Activated T-cell treated with anti-CD3 and anti-CD28 coated beads, Interleukin-2, amount 50 U/mL, for 72 hours (primary cell): ENCODE measurements at places on chromosomes 2 and 18.
A peak's percentile ranks its signal among the peaks of the same experiment; 100 is the strongest.

DNA sequence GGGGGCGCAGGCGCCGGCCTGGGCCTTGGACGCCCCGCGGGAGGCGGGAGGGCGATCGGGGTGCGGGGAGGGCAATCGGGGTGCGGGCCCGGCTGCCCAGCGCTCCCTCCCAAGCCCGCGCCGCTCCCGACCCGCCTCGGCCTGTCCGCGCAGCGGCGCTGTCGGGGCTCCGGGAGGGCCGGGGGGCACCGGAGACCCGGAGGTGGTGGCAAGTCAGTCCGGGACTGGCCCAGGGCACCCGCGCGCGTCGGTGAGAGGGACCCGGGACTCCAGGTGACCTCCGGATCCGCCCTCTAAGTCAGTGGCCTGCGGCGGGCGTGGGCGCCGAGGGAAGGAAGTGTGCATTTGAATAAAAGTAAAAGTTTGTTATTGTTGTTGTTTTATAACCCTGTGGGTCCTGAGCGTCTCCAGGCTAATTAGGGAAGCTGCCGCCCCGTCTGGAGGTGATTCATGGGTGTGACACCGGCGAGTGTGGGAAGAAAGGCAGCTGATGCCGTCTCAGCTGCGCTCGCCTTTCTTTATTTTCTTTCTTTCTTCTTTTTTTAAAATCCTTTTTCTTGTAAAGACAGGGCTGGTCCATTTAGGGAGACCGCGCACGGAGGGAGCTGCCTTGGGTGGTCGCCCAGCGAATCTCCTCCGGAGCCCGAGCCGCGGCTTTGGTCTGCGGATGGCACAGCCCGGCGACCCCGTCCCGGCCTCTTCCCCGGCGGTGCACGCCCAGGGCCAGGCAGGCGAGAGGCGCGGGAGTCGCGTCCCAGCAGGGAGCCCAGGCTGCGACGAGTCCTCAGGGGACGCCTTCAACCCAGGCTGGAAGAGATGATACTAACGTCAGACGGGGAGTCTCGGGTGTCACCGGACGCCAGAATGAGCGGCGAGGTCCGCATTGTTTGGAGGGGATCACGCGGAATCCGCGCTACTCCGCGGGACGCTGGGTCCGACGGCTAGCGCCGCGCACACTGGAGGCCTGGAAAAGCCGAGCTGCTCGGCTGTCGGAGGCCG lies 627 bp upstream of the CRACDL start:
- DNase-seq = peak; percentile 29

GRCh38 chr2:197894751-197895274 lies 90.4 kb downstream of the PLCL1 start:
- no peak for DNase-seq

DNA sequence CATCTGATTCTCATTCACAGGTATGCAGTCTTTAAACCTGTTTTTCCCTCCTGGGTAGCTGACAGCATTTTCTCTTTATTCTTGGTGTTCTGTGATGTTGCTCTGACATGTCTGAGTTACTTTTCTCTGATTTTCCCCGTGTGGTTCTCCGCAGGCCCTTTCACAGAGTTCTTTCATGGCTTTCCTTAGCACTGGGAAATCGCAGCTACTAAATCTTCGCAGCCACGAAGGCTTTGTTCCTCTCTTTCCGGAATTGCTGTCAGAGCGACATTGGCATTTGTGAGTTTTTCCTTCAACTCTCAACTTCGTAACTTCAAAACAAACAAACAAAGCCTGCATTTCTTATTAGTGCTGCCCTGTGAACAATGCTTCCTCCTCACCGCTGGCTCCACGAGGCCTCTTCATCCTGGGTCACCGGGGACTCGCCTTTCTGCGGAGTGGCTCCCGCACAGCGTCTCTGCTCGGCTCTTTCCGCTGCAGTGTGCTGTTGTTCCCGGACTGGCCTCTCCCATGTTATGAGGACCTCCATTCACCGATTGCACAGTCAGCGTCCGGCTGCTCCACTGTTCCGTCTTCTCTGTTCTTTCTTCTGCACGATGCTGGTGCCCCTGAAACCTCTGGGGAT lies 16.1 kb downstream of the COLEC11 start:
- DNase-seq = no peak

DNA sequence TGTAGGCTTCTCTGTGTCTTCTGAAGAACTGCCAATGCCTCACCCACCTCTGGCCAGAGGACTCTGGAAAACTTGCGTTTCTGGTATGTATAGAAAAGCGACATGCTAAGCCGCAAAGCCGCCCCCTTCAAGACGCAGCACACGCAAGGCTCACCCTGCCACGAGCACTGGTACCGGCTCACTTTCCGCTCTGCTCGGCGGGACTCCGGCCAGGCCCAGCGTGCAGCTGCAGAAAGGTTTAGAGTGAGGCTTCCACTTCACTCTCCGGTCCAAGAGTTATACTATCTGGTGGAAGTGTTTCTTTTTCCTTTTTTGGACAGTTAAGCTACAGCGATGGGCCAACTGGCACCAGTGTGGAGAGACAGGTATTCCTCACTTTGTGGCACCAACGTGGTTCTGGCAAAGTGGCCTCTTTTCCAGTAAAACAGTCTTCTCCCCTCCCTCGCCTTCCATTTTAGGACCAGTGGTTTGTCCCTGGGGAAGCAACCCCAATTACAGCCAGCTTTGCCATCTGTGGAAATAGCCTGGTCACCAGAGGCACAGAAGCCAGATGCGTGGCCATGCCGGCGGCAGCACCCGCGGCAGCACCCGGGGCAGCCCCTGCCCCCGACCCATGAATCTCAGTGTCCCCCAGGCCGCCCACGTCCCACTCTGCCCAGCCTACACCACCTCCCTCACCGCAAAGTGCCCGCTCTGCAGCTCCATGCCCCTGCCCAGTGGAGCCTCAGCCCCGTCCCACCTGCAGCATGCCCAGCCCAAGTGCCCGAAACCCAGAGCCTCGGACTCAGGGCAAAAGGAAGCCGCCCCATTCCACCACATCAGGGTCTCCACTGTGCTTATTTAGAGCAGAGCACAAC lies 91.6 kb upstream of the CTDP1 start:
- DNase-seq = no peak

GRCh38 chr2:134690629-134691215 lies 28.1 kb downstream of the TMEM163 start:
- no peak for DNase-seq

DNA sequence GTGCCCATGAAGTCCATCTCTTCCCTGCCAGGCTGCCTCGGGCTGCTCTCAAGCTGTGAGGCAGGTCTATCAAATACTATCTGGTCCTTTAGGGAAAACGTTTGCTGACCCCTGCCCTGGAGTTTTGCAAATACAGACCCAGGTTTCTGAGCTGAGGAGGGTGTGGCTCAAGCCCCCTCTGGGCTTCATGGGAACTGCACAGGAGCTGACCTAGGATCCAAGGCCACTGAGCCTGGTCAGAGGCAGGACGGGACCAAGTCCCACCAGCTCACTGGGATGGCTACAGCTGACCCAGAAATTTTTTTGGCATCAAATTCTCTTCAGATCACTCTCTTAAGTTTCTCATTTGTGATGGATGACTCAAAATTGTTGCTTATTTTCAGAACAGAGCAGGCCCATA lies 14.1 kb downstream of the ZNF516 start:
- DNase-seq = no peak

GRCh38 chr18:12637393-12637792 lies 20.5 kb downstream of the SPIRE1 start:
- DNase-seq = no peak

DNA sequence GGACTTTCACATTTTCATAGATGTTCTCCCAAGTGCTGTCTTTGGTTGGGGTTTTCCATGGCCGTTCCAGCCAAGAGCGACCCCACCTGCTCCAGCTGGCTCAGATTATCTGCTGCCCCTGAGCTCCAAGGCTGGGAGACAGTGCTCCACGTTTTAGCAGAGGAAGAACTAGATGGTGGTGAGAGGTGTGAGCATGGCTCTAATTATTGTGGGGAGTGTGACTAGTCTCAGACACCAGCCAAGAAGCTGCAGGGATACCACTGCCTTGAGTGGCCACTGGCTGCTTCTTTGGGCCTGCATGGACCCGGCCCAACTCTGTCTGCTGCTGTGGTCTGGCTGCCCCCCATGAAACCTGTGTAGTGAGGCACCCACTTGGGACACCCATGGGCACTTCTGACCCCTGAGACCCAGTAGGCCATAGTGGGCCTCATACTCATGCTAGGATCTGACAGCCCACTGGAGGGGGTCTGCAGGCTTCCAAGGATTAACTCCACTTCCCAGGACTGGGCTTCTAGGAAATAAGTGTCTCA lies 2.8 kb upstream of the NCL start:
- DNase-seq = no peak

- DNase-seq = no peak
These were observed 100.8 kb downstream of the ASB1 start for GRCh38 chr2:238527565-238527964.

DNA sequence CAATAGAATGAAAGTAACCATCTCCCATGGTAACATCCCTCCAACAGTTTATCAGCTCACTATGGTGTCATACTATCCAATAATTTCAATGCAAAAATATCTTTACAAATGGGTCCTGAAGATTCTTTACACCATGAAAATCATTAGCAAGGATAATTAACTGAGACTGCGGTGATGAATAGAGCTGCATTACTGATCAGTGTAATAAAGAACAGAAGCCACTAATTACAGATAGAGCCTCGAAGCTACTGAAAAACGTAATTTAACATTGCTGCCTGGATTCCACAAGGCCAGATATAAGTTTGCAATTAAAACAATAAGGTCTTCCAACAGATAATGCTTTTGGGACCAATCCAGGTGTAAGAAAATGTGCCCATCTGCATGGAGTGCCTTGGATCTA lies 1245.8 kb upstream of the SLC39A10 start:
- DNase-seq = no peak

DNA sequence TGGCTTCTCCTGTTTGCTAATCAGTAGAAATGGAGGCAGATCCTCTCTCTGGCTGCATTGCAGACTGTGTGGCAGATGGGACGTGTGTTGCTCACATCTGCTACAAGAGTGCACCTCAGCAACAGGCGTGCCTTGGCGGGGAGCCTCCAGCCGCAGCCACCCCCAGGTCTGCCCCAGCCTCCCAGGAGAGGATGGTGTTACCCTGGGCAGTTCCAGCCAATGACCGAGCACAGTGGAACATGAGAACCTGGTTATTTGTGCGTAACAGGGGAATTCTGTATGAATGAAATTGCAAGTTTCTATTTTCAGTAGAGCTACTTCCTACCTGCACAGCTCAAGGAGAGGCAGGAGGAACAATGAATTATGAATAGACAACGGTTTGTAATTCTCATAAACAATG lies 130.6 kb upstream of the CBLN2 start:
- no peak for DNase-seq

- DNase-seq = no peak
These were observed 41.3 kb upstream of the ITM2C start for GRCh38 chr2:230823264-230823964.

- no peak for DNase-seq
These were observed 31.6 kb downstream of the AOX1 start for GRCh38 chr2:200617156-200618053.

DNA sequence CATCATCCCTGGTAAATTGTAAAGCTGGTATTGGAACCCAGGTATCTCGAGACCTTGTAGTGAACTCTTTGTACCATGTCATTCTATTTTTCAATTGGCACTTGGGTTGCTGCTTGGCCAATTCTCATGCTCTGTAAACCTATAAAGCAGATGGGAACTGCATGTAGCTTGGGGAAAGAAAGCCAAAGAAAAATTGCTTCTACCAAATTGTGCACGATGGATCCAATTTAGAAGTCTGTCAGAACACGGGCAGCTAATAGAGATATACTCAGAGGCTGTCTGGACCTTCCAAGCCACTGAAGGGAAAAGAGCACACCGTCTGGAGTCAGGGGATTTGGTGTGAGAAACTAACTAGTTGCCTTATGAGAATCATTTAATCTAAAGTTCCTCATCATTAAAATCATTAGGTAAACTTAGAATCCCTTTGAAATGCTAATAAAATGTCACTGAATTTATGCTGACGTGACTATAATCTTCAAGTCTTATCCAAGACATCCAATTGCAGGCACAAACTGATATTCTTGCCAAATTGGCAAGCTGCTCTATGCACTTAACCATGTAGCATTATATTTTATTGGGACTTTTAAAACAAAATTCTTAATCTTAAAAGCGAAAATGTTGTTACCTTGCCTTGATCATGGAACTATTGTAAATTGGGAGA lies 206.8 kb downstream of the DCC start:
- no peak for DNase-seq

DNA sequence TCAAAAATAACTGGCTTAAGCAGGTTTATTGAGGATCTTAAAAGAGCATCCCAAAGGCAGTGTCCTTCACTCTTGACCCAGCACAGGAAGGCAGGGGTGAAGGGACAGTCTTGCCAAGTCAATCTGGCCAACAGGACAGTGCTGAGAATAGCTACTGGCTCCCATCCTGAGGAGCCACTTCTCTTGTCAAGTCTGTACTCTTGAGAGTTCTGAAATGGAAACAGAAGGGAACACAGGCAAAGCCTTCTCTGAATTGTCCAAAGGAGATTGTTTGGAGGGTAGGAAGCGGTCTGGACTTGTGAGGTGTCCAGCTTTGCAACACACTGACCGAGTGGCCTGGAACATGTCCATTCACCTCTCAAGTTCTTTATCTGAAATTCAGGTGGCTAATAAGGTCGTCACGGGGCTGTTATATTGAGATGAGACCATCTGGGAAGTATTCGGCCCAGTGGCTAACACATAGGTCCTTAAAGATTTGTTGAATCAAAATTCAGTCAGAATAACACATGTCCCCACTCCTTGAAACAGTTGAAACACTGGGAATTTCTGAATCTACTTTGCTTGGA lies 99.5 kb upstream of the FHL2 start:
- no peak for DNase-seq

GRCh38 chr2:186437719-186438118 lies 48.3 kb upstream of the ZC3H15 start:
- no peak for DNase-seq

- DNase-seq = no peak
These were observed 164.9 kb downstream of the BABAM2 start for GRCh38 chr2:28055325-28055970.

DNA sequence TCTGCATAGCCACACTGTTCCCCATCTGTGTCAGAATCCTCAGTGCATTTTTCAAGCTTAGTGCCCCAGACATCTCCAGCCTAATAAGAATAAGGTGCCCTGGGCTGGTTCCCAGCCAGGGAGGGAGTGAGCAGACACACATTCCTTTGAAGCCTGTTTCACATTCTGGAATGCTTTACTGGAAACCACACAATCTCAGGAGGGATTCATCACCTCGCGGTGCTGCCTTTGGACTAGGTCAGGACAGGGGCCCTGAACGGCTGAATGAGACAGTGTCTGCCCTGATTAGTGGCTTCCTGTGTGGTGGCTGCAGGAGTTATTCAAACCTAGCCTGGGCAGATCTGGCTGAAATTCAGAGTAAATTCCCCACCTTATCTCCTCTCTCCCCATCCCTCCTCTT lies 108.0 kb upstream of the LDAH start:
- no peak for DNase-seq

DNA sequence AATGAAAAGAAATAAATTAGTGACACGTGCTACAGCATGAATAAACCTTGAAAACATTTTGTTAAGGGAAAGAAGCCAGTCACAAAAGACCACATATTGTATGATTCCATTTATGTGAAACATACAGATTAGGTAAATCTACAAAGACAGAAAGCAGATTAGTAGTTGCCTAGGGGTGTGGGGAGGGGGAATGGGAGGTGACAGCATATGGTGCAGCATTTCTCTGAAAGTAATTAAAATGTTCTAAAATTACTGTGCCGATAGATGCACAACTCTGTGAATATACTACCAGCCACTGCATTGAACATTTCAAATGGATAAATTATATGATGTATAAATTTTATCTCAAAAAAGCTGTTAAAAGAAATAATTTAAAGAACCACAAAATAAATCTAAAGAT lies 161.0 kb downstream of the TRIB2 start:
- DNase-seq = no peak
